ENCODE measurements at places on chromosomes 1 and 21. TPM values are rescaled to one million over a fixed set of nuclear protein-coding genes. Genes with fewer than 3 reads are reported as not detected.

GRCh38 chr21:42550817-42551216 is 37.2 kb downstream of the SLC37A1 start:
- DNase-seq, result no peak

GRCh38 chr1:211420389-211420788 is 71.6 kb downstream of the RD3 start:
- DNase-seq, result no peak

ADAMTS1 gene
- total RNA-seq, result 357 TPM

PALMD gene
- 24.1 TPM for total RNA-seq

DNA sequence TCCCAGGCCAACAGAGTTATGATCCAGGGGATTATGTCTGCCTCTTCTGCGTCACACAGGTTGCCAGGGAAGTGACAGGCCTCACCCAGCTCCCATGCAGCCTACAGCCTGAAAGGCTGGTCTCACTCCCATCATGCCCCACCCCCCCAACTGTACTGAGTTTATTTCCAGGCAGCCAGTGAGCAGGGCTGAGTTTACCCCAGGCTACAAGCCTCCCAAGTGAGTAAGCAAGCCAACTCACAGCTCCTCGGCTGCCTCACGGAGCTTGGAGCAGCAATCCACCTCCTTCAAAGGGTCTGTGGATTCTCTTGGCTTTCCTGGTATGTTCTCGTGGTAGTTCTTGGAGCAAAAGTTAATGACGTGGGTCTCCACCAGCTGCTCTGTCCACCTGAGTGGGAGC is 1147.6 kb upstream of the ADGRL4 start:
- DNase-seq, result no peak

All from thoracic aorta (tissue), 2 donors.